NCI-H524 (cell line): ENCODE measurements at places on chromosomes 6 and 20.

DNA sequence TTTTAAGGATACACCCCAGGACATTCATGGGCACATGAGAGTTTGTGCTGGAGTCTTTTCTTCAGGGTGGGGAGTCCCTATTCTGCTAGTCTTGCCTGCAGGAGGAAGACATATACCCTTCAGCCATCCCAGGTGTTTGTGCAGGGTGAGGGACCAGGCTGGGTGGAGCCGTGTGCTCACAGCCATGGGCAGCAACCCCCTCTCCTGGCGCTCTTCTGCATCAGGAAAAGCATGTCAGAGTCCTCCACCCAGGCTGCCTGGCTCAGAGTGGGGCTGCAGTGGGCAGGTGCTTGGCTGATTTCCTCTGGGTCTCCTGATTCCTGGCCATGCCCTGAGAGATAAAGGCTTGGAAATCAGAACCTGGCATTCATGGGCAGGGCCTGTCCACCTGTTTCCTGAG, 22.7 kb upstream of the MLN start:
- DNase-seq = no peak

GRCh38 chr6:100217225-100218012, 223.4 kb upstream of the MCHR2 start:
- peak; percentile 33 for DNase-seq

DNA sequence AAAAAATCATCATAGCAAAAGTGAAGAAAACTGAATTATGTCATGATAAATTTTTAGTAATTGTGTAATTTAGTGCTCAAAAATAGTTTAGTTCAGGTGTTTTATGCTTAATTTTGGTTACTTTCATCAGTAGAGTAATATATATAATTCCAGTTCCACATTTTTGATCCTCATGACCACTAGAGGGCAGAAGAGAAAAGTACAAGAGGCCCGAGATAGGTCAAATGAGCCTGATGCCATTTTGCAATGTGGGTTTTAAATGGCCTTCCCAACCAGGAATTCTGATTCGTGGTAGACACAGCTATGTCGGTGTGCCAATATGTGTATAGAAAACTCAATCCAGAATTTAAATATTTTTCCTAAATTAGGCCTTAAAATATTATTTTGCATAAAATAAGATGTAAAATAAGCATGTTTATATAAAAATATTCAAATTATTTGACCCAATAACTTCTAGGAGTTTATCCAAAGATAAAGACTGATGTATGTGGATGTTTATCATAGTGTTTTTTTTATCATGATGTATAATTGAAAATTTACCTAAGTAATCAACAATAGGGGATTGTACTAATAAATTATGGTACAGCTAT, 159.7 kb upstream of the RPS6KA2 start:
- DNase-seq = peak; percentile 87

DNA sequence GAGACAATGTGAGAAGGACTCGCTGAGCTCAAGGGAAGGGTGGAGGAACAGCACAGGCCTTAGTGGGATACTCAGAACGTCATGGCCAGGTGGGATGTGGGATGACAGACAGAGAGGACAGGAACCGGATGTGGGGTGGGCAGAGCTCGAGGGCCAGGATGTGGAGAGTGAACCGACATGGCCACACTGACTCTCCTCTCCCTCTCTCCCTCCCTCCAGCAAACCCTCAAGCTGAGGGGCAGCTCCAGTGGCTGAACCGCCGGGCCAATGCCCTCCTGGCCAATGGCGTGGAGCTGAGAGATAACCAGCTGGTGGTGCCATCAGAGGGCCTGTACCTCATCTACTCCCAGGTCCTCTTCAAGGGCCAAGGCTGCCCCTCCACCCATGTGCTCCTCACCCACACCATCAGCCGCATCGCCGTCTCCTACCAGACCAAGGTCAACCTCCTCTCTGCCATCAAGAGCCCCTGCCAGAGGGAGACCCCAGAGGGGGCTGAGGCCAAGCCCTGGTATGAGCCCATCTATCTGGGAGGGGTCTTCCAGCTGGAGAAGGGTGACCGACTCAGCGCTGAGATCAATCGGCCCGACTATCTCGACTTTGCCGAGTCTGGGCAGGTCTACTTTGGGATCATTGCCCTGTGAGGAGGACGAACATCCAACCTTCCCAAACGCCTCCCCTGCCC, 1.7 kb downstream of the TNF start:
- no peak for DNase-seq

DNA sequence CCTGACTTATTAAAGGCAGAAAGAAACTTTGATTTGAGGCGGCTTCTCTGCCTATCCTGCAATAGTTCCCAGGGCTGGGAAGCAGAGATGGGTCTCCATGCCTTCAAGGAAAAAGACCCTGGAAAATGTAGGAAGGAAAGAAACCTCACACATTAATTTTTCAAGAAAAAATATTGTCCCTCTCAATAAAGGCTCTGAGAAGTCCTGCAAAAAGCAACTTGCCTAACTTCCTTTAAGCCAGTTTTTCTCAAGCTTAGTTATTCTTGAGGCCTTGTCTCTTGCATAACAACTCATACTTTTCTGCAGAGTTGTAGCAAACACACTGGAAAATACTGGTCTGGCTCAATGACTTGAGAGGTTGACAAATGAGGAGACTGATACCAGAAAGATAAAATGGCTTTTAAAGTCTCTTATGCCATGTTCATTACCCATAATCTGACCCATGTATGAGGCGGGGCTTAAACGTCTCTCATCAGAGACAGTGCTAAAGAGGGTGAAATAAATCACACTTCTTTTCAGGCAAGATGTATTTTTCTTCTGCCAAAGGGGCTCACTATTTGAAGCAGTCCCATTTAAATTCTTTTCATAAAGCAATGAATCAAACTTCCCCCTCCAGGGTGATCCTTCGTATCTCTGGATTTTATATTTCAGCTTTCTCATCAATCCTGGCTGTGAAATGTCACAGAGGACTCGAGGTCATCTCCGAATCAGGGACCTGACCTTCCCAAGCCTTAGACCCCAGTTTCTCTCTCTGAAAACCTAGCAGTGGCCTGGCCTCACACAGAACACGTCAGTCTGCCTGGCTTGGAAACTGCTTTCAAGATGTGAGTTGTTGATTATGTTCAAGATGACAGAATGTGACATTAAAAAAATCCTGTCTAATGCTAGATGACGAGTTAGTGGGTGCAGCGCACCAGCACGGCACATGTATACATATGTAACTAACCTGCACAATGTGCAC, 82.3 kb upstream of the KCNG1 start:
- no peak for DNase-seq

- no peak for DNase-seq
These were observed 306.7 kb upstream of the SUPT3H start for GRCh38 chr6:45684476-45684875.

DNA sequence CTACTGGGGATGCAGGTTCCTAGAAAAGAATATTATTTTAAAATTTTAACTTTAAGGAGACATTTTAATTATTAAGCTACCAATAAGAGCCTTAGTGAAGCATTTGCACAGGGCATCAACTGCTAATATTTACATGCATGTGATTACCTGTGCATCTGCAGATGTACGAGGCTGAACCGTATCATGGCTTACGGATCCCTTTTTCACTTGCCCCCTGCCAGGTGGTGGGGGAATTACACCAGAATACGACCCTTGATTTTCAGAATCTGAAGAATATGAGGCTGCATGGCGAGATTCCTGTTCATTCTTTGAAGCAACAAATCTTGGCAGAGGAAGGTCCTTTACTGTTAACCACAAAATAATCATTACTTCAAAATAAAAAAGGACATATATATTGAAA, 42.7 kb downstream of the REPS1 start:
- peak; percentile 26 for DNase-seq

DNA sequence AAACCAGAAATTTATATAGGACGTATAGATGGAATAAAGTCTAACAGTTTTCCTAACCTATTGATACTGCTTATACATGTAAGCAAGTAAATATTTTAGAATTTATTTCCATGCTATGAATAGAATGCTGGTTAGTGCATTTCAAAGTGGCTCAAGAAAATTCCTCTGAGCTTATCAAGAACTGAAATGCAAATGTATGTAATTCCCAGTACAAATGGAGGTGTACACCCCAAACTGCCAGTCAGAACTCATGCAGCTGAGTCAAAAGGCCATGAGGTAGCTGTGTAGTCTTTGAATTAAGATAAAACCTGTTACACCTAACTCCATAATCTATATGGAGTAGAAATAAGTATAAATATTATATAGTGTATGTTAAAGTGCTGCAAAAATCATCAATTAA, 232.2 kb upstream of the KCNQ5 start:
- DNase-seq = no peak

- DNase-seq = no peak
These were observed 157.4 kb upstream of the BMP5 start for GRCh38 chr6:56032715-56033260.

DNA sequence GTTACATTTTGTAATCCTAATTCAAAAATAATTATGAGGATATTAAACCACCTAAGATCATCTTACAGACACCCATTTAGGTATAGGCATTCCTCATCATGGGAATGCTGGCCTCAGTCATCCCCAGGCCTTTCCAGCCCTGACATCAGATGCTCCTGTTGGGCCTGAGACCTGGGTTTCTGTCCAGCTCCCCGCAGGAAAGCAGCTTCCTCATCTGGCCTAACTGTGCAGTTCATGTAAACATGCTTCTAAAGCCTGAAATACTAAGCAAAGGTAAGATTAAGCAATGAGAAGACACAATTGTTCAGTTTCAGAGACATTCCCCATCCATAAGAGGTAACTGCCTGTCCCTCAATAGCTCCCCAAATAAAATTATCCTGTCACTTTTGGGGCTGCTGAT, 19.0 kb downstream of the ETV7 start:
- DNase-seq = no peak

GRCh38 chr6:113978084-113978675, 7.2 kb upstream of the HDAC2 start:
- no peak for DNase-seq

DNA sequence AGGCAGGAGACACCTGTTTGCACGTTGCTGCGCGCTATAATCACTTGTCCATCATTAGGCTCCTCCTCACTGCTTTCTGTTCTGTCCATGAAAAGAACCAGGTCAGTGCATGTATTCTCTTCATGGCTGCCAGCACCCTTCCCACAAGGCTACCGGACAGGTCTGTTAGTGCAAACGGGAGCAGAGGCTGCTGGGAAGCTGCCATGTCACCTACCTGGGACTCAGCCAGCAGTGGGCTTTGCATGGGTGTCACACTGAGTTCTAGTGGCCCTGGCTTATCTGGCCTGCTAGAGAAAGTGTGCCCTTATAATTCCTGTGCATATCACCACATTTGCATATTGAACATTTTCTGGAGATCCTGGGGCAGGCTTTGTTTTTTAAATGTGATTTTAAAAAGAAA, 24.8 kb downstream of the LYRM2 start:
- no peak for DNase-seq

DNA sequence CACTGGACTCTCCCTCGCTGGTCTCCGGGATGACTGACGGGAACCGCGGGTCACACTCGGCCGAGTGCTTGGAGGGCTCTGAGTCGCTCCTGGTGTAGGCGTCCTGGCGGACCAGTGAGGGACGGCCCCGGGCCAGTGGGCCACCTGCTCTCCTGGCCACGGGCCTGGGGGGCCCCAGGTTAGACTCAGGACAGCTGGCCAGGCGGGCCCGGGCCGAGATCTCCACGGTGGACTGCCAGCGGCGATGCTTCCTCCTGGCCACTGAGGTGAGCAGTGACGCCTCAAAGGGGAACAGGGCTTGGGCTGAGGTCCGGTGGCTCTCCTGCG, 11.9 kb downstream of the DACT2 start:
- no peak for DNase-seq

DNA sequence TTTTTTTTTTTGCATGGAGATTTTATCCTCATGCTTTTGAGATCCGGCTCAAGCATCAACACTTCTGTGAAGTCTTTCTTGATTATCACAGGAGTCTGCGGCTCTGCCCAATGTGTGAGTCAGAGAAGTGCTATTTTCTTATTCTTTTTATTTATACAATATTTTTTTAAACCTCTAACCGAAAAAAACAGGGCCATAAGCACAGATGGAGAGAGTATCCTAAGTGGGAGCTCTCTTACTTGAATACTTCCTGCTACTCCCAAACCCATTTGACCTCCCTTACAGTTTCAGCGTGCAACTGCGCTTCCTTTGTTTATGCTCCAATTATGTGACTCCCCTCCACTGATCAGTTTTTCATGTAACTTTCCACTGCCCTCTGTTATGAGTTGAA, 8.7 kb upstream of the ATXN1 start:
- DNase-seq = no peak

DNA sequence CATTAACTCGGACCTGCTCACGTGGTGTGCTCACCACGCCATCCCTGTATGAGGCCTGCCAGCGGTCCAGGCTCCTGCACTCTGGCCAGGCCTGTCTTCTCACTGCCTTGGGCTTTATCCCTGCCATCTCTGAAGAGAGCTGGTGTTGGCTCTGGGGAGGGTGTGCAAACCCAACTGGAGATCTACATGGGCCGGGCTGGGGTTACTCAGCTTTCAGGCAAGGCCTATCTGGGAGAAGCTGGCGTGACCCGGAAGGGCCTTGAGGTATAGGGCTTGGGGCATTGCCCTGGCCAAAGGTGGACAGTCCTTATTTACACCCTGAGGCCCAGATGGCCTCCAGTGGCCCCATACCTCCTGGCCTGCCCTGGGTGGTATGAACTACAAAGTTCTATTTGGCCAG, 5.0 kb downstream of the SLC29A1 start:
- DNase-seq = no peak

- DNase-seq = no peak
These were observed 72.5 kb downstream of the MAN1A1 start for GRCh38 chr6:119277052-119277451.

- DNase-seq = no peak
These were observed 341.0 kb upstream of the SULF2 start for GRCh38 chr20:48126227-48126740.
